ENCODE measurements at places on chromosomes 12 and 14. TPM values are rescaled to one million over a fixed set of nuclear protein-coding genes. Genes with fewer than 3 reads are reported as not detected.

The EML1 gene
- 50.1 TPM for total RNA-seq

The GLIPR1L1 gene
- not detected for total RNA-seq

The CCDC177 gene
- total RNA-seq = not detected

The ADSS1 gene
- 5.4 TPM for total RNA-seq

The PLA2G1B gene
- total RNA-seq = not detected

Data from A549 treated with DMSO at 1 μM for 4 hours (cell line).